ENCODE measurements at places on chromosomes 1 and 21.

DNA sequence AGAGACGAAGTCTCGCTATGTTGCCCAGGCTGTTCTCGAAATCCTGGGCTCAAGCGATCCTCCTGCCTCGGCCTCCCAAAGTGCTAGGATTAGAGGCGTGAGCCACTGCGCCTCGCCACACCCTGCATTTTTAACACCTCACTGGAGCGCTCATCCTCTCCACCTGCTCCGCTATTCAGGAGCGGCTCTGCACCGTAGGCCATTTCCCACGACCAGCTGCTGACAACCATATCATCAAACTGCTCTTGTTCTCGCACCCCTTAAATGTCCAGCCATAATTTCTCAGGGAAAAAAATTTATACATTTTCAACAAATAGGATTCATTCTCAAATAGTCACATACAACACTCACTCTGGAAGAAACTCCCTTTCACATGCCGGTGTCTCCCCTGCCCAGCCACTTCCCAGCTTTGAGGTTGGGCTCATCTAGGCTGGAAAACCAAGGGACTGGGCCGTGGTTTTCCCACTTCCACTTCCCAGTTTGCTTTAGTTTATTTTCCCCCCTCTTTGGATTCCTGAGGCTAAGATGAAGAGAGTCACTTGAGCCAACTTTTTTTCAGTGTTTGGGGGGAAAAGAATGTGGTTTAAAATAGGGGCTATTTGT is 639 bp upstream of the IPO9 start:
- DNase-seq, result no peak

- no peak for DNase-seq
These were observed 6.8 kb upstream of the RXRG start for GRCh38 chr1:165451691-165452090.

- DNase-seq, result no peak
These were observed 38.9 kb downstream of the CCDC18 start for GRCh38 chr1:93219443-93219842.

- DNase-seq, result no peak
These were observed 274.2 kb upstream of the KAZN start for GRCh38 chr1:14324248-14324630.

- DNase-seq, result no peak
These were observed 162.7 kb upstream of the COL6A1 start for GRCh38 chr21:45818904-45819285.

DNA sequence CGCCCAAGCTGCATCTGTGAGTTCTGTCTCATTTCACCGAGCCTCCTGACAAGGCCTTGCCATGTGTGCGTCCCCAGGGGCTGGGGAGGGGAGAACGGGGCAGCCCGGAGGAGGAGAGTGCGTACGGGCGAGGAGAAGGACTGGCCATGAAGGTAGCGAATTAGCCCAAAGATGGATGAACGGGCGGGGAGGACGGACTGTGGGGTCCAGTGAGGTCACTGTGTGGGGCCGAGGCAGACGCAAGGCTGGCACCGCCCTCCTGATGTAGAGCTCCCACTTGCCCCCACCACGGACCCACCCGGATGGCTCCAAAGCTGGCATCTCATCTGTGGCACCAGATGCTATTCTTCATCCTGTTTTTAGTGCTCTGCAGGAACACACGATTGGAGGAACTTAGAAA is 330.4 kb downstream of the AJAP1 start:
- DNase-seq, result no peak

DNA sequence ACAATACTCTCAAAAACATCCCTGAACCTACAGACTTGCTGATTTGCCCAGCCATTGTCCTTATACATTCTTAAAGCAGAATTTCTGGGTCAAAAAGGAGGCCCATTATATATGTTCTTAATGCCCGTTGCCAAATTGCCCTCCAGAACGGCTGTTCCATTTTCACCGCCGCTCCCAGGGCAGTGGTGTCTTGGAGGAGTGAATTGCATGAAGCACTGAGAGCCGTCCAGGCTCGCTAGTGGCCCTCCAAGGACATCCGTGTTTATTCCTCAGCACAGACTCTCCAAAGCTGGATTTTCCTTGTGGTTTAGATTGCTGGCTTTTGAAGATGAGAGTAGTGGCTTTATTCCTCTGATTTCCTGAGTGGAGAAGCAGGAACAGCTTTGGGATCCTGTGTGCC is 68.8 kb downstream of the FHAD1 start:
- no peak for DNase-seq

- no peak for DNase-seq
These were observed 20.5 kb downstream of the PRDM15 start for GRCh38 chr21:41858466-41859296.

- DNase-seq, result no peak
These were observed 22.7 kb downstream of the SLX9 start for GRCh38 chr21:44962403-44962966.

- DNase-seq, result no peak
These were observed 20.5 kb upstream of the LPAR3 start for GRCh38 chr1:84913555-84913892.

DNA sequence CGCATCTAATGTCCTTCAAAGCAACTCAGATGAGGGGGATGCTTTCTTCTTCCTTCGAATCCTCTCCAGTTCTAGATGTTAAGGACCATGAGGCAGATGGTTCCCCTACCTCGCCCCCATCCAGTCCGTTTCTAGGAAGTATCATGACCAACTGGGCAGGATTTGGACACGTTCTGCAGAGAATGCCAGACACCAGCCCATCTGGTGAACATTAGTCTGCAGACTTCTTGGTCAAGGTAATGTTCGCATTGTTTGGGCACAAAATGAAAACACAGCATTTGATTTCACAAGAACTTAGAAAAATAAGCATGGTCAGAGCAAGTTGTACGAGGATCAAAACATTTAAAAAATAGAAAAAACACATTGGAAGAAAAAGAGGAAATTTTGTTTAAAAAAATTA is 25.4 kb upstream of the ADARB1 start:
- DNase-seq, result no peak

GRCh38 chr1:40783001-40783905 is at the start of gene KCNQ4:
TSS of gene KCNQ4 (plus strand) at chr1:40783787. CDS start at chr1:40784094, 307 bp downstream.
- DNase-seq, result no peak

DNA sequence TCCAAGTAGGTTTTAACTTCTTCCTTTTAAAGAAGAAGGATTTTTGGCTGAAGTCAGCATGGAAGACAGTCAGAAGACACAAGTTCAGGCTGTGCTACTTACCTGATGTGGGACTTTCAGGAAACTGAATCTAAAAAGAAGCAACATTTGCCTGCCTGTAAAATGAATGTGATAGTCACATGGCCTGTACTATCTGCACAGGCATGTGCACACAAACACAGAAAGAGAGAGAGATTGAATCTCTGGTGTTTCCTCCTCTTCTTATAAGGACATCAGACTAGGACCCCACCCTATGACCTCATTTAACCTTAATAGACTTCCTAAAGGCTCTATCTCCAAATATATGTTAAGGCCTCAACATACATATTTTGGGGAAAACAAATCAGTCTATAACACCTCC is 542.9 kb downstream of the PLPP3 start:
- no peak for DNase-seq

- no peak for DNase-seq
These were observed 189.6 kb downstream of the SMYD3 start for GRCh38 chr1:246317332-246318035.

- no peak for DNase-seq
These were observed 5.0 kb downstream of the PLPPR4 start for GRCh38 chr1:99269321-99269720.

DNA sequence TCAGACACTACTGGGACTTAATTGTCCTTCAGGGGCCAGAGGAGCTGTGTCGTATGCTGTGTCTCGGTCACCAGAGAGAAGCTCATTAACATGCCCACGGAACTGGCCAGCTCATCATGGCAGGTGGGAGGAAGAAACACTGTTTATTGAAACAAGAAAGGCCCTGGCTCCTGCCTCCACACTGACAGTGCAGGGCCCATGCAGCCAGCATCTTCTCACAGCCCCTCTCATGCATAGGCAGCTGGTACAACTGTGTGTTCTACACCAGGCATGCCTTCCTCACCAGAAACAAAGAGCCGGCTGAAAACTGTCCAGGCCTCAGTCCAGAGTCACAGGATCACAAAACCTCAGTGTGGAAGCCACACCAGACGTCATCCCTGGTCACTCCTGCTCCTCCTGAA is 106.0 kb downstream of the UBE2U start:
- no peak for DNase-seq

- peak; percentile 67 for DNase-seq
These were observed 1.1 kb downstream of the BCAR3 start for GRCh38 chr1:93680420-93681100.

DNA sequence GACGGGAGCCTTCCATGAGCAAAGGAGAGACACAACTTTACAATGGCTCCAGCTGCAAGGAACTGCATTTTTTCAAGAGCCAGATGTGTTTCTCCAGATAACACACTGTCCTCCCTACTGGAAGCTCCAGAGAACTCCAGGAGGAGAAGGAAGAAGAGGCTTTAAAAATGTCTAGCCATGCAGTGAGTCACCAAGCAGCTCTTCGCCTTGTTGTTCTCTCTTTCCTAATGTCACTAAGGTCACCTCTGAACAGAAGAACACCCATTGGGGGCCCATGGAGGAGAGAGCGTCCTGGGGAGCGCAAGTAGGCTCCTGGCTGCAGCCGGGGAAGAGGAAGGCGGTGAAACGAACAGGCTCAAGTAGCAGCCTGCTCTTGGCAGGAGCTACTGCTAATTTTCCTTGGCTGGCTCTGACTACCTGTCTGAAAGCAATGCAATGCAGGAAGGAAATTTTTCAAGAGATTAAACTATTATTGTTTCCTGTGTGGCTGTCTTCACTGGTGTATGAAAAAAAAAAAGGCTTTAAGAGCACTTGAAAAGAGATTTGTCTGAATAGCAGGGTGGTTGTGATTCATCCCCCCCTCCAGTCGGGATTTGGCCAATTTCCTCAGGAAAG is 321.9 kb downstream of the SETD4 start:
- no peak for DNase-seq
